ENCODE measurements at places on chromosomes 2 and 18.

DNA sequence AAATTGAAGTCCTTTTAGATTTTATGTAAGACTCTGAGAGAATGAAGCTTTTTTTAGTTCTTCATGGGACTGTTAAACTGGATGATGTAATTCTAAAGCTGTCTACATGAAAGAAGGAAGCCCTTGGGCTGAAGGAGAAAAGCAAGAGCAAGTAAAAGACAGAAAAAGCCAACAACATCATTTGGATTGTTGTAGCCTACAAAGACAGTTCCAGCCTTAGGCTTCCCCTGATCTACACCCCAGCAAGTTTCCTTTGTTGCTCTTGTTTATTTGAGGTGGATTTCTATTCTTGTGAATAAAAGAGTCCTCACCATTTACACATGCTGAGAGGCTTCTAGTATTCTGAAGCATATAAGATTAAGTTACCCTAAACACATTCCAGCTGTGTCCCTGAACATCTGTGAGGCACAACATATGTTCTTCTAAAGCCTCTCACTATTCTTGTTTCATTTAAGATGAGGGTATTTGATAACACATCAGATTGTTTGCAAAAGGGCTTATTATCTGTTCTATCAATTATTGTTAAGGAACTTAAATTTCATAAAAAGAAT is 377.8 kb downstream of the LNPK start:
- no peak for DNase-seq

GRCh38 chr2:218814540-218815243 is 16.9 kb downstream of the PRKAG3 start:
- no peak for DNase-seq

GRCh38 chr2:239339726-239340601 is 60.9 kb downstream of the HDAC4 start:
- peak; percentile 64 for DNase-seq

- DNase-seq, result no peak
Observed at GRCh38 chr2:102294802-102295489, 16.4 kb upstream of the IL1RL1 start.

DNA sequence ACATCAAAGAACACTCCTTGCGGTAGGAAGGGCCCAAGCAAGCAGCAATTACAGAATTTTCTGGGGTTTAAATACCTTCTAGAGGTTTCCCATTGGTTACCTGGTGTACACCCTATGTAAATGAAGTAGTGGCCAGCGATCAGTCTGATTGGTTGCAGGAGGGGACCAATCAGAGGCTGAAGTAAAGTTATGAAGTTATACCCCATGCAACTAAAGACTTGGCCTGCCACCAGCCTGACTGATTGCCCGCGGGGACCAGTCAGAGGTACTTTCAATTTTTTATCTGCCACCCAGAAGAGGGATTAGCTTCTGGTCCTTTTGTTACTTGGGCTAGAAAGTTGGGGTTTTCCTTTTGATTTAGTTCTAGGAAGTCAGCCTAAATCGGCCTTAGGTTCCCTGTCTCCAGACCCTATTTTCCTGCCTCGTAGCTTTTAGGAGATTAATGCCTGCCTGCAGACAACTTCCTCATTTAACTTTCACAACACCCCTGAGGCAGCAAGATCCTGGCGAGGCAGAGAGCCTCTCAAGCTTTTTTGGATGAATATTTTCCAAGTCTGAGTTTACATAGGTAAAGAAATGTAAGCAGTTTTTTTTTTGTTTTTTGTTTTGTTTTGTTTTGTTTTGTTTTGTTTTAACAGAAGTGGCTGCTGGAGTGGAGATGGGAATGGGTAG is 1.5 kb upstream of the DGUOK start:
- peak; percentile 13 for DNase-seq

DNA sequence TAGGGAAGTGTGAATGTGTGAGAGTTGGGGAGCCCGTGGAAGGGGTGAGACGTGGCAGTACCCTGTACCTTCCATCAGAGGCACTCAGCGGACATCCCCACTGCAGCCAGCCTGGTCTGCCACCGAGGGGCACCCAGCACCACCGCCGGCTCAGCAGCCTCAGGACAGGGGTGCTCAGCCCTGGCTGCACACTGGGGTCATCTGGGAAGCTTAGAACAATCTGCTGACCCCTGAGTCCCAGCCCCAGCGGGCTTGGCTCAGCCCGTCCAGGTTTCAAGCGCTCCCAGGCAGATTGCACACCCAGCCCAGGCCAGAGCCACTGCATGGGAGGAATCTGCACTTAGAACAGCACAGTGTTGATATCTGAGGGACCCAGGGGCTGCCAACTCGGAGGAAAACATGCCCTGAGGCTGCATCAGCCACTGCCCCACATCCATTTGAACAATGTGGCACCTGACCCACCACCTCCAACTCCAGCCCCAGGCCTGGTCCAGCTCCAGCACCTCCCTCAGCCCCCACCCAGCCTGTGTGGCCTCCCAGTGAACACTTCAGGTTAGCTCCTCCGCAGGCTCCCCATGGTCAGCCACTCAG is 147.1 kb upstream of the OTOS start:
- DNase-seq, result no peak

GRCh38 chr2:110732422-110733413 is at the start of gene ACOXL:
ACOXL (plus strand) TSS chr2:110732573; CDS start chr2:110768390, 35,817 bp downstream.
- peak; percentile 21 for DNase-seq

DNA sequence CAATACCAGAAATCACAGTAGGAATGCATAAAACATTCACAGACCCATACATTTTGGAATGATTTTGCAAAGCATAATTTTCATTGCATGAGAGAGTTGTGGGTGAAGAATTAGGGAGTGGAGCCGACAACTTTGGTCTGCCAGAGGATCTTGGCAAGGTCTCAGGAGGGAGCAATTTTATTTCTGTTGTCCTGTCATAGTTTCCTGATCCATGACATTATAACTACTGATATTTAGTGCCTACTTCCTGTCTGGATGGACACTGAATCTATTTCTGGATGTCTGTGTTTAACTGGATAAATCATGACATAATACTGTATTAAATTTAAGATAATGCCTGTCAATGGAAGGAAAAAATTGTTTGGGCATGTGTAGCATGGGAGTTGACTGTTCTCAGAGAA is 2.4 kb downstream of the ITGA4 start:
- no peak for DNase-seq

- DNase-seq, result no peak
Observed at GRCh38 chr2:224042191-224042696, 3.2 kb upstream of the SERPINE2 start.

DNA sequence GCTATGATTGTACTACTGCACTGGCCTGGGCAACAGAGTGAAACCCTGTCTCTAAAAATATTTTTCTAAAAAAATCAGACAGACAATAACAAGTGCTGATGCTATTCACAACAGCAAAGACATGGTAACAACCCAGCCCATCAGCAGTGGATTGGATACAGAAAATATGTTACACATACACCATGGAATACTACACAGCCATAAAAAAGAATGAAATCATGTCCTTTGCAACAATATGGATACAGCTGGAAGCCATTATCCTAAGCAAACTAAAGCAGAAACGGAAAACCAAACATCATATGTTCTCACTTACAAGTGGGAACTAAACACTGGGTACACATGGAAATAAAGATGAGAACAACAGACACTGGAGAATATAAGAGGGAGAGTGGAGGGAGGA is 19.9 kb downstream of the FAM161A start:
- DNase-seq, result no peak

DNA sequence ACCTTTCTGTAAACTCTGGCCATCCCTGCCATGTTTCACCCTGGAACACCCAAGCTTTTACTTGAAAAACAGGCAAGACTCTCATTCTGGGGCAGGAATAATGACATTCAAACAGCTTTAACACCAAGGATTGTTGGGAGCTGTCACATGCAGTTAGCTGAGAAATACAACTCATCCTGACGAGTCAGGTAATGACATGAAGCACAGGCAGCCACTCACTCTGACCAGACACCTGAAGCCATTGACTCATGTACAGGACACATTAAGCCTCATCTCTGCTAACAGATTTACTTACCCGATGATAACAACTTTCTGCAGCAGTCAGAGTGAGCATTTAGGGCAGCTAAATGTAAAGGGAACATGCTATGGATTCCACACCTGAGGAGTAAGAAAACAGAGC is 163.1 kb upstream of the PGAP1 start:
- DNase-seq, result no peak

DNA sequence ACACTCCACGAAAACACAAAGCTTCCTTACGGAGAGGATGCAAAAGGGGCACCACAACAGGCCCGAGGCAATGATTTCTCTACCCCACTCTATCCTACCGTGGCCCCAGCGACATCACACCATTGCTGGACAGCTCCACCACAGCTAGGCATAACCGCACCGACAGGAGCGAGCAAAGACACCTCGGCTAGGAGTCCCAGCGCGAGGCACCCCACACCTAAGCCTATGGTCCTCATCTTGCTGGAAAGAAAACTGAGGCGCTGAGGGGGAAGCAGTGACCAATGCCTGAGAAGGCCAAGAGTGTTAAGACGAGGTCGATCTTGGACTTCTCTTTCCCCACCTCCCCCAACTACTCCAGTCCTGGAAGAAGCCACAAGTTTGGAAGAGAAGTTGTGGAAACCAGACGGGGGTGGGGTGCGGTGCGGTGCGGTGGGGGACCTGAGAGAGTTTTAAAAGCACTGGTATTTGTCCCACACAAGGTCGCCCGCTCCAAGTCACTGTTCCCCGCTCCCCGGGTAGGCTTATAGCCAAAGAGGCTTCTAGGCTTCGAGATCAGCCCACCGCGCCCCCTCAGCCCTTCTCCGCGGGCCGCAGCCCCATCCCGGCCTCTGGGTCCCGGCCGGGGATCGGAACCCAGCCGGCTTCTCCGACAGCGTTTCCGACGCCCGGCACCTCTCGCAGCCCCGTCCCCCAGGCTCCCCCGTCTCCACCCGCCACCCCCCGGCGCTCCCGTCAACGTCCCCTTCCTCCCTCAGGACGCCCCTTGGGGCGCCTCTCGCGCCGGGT is 766 bp downstream of the PDE6D start:
- peak; percentile 28 for DNase-seq

- no peak for DNase-seq
Observed at GRCh38 chr2:61924895-61925663, 19.6 kb downstream of the COMMD1 start.

DNA sequence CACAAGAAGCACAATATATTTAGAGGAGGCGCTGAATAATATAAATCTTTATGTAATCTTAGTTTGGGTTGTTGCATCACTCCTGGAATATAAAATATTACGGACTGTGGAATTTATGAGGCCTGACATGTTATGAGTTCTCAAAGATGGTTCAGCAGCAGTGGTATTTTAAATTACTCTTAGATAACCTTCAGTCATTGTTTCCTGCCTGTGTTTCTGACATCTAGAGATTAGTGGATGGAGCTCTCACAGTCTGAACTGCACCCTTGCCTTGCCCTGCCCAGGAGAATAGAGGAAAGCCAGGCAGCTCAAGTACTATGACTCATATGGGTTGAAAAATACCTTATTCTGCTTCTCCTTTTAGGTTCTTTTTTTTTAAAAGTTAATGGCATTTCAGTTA is 70.0 kb downstream of the ACSL3 start:
- no peak for DNase-seq

- no peak for DNase-seq
Observed at GRCh38 chr18:79424008-79424565, 28.4 kb downstream of the NFATC1 start.

DNA sequence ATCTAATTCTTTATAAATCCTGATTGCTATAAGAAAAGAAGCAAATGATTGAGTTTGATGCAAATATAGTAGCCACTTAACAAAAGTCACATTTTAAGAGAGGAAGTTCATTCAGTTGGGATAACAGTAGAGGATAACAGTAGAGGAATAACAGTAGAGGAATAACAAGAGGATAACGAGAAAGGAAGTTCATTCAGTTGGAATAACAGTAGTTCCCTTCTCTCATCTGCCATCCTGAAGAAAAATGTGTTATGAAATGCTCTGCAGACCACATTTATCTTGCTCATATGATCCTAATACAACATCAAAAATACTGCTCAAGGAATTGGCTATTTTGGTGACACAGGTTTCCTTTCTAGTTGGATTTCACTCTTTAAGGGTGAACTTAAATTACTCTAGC is 105.3 kb upstream of the UNC80 start:
- DNase-seq, result no peak
